Right lobe of liver (tissue), 6 donors: ENCODE measurements at places on chromosomes 3 and 15.

DNA sequence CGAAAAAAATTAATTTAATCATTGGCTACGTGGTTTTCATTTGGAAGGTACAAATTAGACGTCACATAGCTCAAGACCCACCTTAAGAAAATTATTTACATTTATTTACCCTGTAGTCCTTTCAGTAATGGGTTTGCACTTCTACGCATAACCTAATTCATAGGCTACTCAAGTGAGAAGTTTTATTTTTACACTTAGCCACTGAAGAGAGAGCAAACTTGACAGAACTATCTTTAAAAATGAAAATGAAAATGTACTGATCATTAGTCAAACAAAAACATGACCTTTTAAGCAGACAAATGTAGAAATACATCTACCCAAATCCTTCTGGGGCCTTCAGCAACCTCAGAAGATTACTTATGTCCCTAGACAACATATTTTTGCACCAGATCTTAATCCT, 269.4 kb upstream of the TTC14 start:
- no peak for DNase-seq

GRCh38 chr15:61232266-61232665, 3.2 kb upstream of the RORA start:
- DNase-seq: no peak

DNA sequence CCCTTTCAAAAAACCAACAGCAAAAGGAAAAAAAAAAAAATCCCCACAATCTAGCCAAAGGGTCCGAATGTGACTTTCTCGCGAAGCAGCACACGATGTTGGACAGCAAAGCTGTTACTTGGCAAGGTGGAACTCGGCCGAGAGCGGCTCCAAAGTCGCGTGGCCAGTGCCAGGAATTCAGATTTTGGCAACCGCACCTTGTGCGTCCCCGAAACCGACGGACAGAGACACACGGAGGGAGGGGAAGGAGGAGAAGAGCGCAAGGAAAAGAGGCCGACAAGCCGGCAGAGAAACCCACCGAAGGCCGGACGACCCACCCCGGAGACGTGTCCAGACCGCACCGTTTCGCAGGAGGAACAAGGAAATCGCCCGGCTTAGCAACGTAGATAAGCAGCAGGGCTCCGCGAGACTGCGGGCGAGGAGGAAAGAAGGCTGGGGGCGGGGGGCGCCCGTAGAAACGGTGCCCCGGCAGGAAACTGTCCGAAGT, 517.3 kb downstream of the MECOM start:
- DNase-seq: peak; percentile 64

GRCh38 chr3:39108200-39108710, 775 bp downstream of the TTC21A start:
- DNase-seq: no peak

DNA sequence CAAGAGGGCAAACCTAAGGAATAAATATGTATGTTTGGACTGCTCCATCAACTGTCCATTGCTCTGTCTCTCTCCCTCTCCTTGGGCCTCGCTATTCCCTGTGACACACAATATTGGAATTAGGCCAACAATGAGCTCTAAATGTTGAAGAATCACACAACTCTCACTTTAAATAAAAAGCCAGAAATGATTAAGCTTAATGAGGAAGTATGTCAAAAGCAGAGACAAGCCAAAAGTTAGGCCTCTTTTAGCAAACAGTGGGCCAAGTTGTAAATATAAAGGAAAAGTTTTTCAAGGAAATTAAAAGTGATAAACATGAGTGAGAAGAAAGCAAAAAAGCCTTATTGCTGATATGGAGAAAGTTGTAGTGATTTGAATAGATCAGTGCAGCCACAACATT, 141.0 kb downstream of the VGLL3 start:
- no peak for DNase-seq

- no peak for DNase-seq
These were observed 23.6 kb downstream of the PTPN23 start for GRCh38 chr3:47404431-47404876.

DNA sequence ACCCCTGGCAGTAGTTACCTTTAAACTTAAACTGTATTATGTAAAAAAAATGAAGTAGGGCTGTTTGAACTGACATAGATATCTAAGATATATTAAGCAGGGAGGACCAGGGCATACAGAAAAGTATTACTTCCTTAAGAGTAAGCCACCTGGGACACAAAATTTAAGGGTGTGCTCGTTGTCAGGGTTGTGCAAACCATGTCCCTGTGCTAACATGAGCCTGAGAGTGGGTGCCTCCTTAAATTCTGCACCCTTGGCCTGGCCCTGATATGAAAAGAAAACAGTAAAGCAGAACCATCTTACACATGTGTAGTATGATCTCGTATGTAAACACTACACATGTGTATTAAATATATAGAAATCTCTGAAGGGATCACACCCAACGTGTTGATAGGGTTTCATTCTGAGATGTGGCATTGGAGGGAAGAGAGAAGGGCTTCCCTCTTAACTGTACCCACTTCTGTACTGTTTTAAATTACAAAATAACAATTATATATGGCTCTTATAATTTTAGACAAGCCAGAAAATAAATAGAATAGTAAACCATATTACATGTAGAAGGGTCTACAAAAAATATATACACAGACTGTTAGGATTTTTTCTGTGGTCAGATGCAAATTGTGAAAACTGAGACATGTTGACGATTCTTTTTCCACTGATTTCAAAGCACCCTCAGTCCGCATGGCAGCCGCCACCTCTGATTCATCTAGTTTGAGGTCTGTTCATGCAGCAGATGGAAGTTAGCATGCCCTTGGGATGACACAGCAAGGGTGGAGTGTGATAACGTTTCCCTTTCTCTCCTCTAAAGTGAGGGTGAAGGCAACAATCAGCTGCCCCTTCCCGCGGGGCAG, 400.8 kb upstream of the PROK2 start:
- no peak for DNase-seq

DNA sequence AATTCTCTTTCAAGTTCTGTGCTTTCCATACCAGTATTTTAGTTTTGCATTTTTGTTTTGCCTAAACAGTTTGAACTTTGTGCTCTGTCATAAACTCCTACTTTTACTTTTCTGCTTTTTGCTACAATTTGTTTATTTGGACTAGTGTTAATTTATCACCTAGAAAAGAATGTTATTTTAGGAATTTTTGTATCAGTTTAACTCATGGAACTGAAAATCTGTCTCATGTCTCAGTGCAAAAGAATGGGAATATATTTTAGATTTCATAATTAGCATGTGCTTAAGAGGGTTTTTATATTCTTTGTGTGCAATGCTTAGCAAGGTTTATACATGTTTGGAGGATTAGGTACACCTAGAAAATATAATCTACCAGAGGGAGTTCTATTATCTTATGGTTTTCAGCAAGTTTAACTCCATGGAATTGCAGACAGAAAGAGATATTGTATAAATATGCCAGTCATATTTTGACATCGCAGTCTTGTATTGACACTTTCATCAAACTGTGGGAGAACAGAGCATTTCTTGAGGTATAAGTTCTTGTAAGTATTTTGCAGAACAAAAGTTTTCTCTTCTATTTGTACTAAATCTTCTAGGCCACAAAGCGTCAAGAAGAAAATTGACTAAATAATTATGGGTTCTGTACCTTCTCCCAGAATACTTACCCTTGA, 409.9 kb downstream of the RBMS3 start:
- no peak for DNase-seq

GRCh38 chr3:184135149-184135910, at the start of gene EIF2B5:
Gene EIF2B5, plus strand, starts transcription at chr3:184135358. Its CDS starts 28 bp downstream, at chr3:184135386.
- DNase-seq: peak; percentile 96

GRCh38 chr3:197804511-197804910, 13.5 kb downstream of the LRCH3 start:
- no peak for DNase-seq

GRCh38 chr3:159824333-159824732, 164.3 kb upstream of the IL12A start:
- no peak for DNase-seq

DNA sequence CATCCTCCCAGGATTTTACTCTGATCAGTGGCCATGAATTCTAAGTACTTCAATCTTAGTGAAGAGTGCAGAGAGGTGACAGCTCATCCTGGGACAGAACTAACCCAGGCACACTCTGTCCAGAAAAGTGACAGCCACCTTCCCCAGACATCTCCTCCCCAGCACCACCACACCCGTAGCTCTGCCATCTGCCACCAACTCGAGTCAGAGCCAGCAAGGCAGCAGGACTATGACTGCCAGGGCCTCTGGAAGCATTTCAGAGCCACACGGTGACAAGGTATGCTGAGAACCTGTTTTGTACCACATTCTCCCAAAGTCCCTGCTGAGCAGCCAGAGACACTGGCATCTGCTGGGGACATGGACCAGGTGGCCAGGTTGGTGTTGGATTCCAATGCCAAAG, 71.0 kb downstream of the NTRK3 start:
- no peak for DNase-seq

DNA sequence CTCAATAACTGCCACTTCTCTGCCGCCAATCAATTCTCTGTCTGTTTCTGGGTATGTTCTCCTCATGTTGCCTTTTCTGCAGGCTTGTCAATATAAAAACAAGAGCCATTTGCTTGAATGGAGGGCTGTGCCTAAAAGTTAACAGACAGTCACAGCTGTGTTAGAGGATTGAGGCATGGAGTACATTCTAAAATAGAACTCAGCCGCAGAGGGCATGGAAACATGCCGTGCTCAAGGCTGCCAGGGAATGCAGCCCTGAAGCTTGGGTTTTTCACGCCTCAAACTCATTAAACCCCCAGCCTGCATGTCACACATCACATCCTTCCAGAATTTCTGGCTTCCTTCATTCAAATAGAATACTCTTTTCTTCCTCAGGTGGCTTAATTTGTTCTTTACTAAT, 166.6 kb downstream of the TPRG1 start:
- DNase-seq: no peak

DNA sequence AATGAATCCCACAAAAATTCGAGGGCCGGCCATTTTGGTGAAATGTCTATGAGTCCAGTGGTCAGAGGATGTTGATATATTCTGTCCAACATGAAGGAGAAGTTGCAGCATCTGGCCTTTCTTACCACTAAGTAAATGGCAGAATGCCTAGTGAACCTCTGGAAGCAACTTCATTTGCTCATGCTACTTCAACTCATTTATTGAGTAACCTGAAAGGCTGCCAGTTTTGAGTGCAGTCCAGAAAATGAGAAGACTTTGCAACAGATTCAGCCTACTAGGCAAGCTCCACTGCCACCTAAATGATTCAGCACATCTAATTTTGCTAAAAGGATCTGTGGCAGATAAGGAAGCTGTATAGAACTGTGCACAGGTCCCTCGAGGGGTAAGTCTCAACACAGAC, 265.0 kb downstream of the OPA1 start:
- no peak for DNase-seq

DNA sequence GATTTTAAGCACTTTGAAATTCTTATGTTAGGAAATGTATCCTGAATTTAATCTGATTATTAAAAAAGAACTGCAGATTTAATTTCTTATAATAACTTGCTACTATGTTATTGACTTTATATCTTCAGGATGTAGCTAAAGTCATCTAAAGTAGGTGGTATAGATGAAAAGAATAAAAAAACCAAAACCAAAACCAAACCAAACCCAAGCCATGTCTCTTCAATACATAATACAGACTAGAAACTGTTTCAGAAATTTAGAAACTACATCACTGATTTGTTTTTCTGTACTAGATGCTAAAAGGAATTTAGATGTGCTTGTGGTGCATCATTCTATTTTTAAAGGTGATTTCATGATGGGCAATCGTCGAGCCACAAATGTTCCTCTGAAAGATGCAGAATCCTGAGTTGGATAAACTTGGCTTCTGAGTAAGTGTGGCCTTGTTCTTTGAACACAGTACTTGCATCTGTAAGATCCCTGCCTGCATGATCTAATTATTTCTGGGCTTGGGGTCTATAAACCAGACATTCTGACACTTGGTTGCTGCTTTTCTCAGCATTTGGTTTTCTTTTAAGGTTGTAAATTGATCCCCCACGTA, 287.1 kb upstream of the SUCLG2 start:
- DNase-seq: no peak

DNA sequence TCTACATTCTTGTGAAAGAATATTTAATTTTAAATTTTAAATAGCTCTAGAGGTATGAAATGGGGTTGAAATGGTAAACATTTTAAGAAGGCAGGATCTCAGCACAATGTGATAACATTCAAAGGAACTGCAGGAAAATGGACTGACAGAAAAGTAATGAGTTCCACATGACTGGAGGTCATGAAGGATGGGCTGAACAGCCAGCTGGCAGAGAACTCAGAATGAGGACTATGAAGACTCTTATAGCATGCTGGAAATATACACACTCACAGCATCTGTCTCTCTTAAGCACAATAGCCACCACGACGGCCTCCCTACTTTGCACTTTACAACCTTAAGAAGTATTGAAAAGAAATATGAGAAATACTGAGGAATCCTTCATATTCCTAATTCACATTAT, 94.7 kb downstream of the TNIK start:
- DNase-seq: no peak

DNA sequence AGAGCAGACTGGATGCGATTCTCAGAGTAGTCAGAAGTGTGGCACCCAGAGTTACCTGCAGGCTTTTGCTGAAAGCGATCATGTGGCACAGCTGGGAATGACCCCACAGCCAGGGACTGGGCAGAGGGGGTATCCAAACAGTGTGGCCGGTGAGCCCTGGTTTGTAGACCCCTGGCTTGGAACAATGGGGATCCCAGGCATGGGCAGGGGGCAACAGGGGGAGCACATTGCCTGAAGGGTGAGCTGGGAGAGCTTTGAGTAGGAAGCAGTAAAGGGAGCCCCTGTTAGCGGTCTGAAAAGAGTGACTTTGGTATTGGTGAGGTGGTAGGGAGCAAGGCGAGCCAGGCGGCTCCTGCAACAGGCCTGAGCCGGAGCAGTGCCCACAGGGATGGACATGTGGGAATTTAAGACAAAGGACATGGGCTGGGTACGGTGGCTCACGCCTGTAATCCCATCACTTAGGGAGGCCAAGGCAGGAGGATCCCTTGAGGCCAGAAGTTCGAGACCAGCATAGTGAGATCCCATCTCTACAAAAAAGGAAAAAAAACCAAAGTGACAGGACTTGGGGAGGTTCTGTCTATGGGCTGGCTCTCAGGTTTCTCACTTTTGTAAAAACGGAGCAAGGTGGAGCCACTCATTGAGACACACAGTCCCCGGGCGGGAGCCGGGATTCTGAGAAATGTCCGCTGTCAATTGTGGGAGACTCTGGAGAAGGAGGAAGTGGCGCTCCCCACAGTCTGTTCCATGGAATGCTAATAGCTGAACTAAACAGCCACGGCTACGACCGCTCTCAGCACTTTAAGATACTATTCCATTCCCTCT, 223.8 kb upstream of the LYSMD4 start:
- no peak for DNase-seq

DNA sequence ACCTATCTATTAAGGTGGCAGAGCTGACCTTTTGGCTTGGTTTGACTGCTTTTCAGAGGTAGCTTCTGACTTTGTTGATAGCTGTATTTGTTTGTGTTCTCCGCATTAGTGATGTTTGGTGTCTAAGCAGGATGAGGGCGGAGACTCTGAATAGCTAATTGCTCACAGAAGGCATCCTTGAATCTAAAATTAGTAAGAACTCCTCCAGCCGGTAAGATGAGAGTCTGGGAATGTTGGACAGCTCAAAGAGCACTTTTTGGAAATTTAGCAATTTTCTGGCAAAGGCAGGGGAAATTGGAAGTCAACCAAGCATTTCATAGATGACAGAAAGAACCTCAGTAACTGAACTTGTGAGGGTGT, 174.1 kb downstream of the KLHL25 start:
- no peak for DNase-seq
